ENCODE measurements at places on chromosomes 16 and 17.

DNA sequence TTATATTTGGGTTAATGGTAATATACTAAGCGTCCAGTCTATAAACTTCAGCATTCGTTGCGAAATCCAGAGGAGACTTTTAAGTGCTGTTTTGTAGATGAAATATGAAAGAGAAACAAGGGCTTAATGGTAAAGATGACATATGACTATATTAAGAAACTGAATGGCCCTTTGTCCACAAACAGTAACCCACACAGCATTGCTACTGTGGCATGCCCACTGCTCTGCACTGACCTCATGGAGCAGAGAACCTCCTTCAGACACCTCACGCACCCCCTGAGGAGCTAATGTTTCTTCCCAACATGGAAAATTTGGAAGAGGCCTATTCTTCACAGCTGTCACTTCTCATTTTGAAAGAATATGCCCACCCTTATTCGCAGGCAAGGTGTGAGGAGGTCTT lies 26.7 kb downstream of the ASPA start:
- no peak for DNase-seq

DNA sequence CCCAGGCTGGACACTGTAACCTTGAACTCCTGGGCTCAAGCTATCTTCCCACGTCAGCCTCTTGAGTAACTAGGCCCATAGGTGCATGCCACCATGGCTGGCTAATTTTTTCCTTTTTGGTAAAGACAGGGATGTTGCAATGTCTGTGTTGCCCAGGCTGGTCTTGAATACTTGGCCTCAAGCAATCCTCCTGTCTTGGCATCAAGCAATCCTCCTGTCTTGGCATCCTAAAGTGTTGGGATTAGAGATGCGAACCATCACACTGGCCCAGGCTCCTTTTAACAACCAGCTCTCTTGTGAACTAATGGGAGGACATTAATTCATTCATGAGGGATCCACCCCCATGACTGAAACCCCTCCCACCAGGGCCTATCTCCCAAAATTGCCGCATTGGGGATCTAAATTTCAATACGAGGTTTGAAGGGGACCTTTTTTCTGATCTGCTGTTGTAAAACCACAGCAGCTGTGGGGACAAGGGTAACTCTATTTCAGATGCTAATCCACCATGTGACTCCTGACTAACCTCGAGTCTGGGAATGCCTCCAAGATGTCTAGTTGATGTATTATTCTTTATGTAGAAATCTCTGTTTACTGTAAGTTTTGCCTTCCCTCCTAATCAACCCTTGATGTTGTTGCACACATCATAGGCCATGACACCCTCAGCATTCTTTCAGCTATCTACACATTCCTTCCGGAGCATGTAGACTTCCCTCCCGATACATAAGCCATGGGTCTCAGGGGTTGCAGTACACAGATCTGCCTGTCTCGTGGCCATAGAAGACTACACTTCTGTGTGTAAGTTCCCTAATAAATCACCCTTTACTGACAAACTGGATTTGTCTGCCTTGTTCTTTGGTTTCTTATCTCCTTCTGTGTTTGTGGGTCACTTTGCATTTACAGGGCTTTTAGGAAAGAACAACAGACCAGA lies 37.6 kb downstream of the RNF112 start:
- DNase-seq, result no peak

DNA sequence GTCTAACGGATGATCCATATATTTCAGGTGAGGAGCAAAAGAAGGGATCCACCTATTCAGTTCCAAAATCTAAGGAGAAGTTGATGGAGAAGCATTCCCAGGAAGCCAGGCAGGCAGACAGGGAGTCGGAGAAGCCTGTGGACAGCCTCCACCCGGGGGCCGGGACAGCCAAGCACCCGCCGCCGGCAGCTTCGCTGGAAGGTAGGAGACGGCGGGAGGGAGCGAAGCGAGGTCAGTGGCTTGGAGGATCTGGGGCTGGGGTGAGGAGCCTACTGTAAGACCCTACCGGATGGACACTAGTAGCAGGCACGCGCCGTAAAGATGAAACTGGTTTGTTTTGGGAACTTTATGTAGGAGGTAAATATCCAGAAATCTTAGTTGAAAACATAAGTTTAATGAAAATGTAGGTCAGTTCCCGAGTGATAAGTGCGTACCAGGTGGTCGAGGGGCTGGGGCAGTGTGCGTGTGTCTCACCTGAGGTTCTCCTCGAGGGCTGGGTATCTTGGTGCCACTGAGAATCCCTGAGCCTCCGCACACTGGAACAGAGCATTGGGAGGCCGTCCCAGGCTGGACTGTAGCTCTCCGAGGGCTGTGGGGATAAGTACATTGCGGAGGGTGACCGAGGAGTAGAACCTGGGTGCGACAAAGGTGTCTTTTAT lies 714 bp downstream of the SPATA33 start:
- no peak for DNase-seq

DNA sequence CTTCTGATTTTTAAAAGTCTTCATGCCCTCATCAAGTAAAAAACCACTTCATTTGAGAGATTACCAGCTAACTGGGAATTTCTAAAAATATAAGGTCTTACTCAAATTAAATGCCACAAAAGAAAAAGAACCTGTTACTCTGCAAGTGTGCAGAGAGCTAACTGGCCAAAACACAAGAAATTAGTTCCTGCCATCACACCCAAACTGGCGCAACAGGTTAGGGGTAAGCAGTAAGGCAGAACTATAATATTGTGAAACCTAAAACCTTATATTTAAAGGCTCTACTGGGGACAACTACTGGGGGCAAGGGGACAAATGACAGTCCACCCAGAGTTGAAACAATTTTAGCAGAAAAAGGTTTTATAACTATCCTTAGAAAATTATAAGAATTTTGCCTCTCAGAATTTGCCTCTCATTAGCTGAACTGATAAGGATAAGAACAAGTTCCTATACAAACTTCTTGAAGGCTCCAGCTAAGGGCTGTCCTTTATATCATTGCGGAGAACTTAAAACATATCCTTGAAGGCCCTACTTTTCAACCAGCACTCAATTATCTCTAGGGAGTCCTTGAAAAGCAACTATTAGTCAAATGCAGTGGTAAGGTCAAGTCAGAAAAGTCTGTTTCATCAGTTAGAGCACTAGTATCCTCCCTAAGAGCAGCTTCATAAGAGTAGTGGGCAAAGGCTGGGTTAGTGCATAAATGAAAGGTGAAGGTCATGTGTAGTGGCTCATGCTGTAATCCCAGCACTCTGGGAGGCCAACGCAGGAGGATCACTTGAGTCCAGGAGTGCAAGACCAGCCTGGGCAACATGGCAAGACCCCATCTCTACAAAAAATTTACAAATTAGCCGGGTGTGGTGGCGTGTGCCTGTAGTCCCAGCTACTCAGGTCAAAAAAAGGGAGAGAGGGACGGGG lies 31.5 kb downstream of the SMURF2 start:
- DNase-seq, result no peak

GRCh38 chr17:75724016-75725003 lies 3.1 kb downstream of the ITGB4 start:
- DNase-seq, result no peak
